ENCODE measurements at places on chromosomes 4 and X.

DNA sequence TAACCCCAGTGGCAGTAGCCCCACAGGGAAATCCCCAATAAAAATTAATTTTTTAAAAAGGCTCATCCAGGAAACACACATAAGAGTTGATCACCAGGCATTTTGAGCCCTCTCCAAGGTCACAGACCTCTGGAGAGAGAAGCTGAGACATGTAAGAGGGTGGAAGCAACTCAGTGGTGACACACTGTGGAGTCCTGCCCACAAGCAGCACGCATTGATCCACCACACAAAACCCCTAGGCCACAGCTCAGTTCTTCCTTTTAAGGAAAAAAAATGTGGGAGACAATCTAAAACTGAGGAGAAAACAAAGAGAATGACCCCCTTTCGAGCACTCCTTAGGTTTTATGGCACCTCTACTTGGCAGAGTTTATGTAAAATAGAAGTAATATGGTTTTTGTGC, 71.7 kb upstream of the S100G start:
- DNase-seq = no peak

DNA sequence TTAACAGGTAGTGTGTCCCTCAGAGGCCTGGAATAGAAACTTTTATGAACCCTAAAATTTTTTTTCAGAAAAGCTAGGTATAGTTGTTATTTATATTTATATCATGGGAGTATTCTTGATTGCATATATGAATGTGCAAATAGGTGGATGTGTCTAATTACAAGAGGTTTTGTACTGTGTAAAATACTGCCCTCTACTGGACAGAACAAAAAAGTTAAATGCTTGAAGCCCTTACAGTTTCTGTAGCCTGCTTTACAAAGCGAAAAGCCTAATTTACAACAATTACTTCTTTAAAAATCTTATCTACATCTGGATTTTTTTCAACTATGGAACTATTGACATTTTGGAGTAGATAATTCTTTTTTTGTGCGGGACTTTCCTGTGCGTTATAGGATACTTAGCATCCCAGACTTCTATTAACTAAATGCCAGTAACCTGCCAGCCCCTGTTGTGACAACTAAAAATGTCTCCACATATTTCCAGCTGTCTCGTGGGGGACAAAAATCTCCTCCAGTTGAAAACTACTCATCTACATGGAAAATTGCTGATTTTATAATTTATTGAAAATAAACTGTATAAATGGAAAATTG, 35.1 kb downstream of the ENPEP start:
- DNase-seq = peak; percentile 67

DNA sequence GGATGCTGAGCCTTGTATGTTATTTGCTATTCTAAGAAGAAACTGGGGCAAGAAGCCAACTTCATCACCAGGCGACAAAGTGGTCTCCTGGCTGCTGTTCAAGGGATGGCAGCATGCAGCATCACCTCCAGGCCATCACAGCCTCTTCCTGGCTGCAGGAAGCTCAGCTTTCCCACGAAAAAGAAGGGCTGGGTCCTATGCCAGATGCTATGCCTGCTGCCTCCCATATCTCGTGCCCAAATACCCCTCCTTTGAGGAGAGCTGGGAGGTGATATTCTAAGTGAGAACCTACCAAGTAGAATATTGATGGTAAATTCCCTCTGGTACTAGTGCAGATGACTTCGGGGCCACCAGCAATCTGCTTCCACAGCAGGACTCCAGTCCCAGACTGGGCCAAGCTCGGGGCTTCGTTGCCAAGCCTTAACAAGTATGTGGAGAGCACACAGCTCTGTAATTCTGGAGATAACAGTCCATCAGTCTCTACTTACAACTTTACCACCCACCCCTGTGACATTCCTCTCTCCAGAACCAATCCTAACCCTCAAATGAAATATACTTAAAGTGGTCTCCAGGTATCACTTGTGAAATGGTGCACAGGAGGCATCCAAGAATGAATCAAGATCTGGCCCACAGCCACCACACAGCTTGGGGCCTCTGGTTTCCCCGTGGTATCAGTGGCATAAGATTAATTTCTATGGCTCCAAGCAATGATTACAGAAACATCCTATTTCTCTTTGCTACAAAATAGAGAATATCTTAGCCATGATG, 149.3 kb downstream of the PALLD start:
- DNase-seq = no peak

- no peak for DNase-seq
These were observed 317.0 kb upstream of the CXXC4 start for GRCh38 chr4:104811727-104812126.

- no peak for DNase-seq
These were observed 186.2 kb downstream of the KIT start for GRCh38 chr4:54843946-54844345.

- no peak for DNase-seq
These were observed 12.5 kb upstream of the OSTC start for GRCh38 chr4:108637856-108638255.

DNA sequence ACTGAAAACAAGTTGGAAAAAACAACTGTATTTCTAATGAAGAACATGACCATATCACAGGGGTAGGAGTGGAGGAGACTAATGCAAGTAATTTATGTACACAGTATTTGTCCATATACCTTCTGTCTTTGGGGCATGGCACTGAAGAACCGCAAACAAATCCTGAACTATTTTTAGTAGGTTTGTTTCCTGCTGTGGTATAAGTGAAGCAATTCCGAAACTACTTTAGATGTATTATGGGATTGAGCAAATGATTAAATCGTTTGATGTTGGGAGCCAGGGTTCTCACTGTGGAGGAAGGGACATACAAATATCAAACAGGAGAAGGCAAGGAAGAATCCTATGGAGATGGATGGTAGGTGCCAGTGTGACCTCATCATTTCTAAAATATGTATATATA, 18.9 kb upstream of the SH3KBP1 start:
- DNase-seq = no peak

- no peak for DNase-seq
These were observed 349.9 kb downstream of the BMPR1B start for GRCh38 chr4:95107635-95108034.

GRCh38 chrX:87391742-87392141, 125.9 kb upstream of the KLHL4 start:
- DNase-seq = no peak

DNA sequence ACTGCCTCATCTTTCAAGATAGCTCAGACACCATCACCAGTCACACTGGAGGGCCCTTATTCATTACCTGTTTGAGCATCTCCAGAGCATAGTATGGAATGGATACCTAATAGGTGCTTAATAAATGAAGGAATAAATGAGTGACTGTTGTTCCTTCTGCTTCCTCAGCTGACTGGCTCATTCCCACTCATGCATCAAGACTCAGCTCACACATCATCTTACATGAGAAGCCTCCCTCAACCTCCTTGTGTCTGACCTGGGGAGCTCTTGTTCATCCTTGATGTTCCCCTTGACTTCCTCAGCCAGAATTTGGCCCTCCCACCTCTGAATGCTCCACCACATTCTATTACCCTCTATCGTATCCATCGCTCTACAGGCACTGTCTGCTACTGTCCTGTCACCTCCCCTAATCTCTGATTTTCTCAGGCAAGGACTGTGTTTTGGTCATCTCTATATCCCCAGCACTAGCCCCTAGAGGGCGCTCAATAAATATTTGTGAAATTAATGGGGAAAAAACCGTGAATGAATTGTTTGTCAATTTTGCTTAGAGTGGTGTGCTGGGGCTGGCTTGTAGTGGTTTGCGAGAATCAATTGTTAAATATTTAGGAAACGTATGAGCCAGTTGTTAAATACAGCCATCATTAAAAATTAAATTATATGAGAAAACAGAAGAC, 88.3 kb downstream of the NHSL2 start:
- DNase-seq = peak; percentile 12

- DNase-seq = no peak
These were observed 21.1 kb downstream of the RNF4 start for GRCh38 chr4:2489841-2490552.

- no peak for DNase-seq
These were observed 122.6 kb upstream of the ZC4H2 start for GRCh38 chrX:65098851-65099250.

DNA sequence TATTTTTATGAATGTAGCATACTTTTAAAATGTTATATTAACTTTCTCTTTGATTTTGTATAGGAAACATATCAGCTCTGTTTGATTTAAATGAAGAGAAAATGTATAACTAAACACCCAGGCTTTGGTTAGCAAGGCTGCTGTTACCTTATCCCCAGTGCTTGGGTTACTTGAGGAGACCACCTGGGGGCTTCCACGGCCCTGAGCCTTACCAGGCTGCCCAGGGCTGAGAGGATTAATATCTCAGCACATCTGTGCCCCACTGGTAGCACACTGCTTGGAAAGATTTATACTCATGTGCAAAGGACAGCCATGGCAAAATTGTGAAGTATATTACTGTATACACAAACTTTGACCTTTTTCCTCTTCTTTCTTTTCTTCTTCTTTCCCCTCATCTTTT, 752.9 kb downstream of the RAPGEF2 start:
- no peak for DNase-seq

DNA sequence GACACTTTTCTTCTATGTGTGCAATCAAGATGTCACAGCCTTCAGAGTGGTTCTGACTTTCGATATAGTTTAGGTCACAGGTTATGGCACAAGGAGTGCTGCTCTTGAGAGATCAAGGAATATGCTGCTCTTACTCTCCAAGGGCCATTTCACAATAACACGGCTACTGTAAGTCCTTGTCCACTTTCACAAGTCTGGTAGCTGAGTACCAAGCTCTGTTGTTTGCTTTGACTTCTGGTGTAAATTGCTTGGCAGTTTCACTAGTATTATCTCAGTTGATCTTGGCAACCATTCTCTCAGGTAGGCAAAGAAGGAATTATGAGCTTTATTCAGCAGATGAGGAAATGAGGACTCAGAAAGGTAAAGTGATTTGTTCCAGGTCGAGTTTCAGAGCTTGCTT, 35.4 kb upstream of the SPANXB1 start:
- DNase-seq = no peak

- DNase-seq = no peak
These were observed 935.7 kb downstream of the RAPGEF2 start for GRCh38 chr4:160038615-160039014.

DNA sequence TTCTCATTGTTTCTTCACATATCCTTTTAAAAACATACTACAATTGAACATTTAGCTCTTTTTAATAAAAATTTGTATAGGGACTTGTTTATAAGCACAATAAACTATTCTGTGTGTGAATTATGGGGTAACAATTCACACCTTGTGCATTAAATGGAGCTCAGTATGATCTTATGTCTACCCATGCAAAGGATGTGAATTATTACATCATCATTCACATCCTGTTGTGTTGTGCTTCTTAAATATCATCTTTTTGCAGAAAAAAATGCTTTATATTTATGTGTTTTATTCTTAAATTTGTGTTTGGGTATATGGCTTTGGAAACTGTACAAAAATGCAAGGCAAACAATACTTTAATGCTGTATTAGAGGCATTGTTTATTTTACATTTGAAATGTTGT, 96.7 kb upstream of the PABPC4L start:
- DNase-seq = no peak

- no peak for DNase-seq
These were observed 182.6 kb downstream of the ATOH1 start for GRCh38 chr4:94011190-94011589.

GRCh38 chrX:78024349-78025059, 55.1 kb upstream of the PGAM4 start:
- DNase-seq = peak; percentile 12

DNA sequence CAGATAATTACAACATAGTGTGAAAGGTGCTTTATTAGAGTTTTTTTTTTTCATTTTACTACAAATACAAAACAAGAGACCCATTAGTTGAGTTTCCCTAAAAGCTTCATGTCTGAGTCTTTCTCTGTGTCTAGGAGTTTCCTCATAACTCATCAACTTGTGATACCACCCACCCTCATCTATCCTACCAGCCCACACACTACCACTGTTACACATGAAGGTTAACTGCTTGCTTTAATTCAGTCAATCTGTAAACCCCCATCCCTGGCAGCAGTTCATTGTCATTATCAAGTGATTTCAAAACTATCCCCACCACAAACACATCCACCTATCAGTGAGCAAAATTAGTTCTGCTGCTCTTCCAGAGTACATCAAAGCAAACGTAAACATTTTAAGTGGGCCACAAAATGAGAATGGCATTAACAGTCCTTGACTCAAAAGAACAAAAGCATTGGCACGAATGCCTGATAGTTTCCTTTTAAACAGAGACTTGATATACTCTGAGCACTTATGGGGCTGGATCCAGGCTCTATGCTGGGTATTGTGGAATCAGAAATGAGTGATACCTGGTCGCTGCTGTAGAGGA, 331.6 kb upstream of the FAM241A start:
- DNase-seq = no peak

GRCh38 chr4:104575278-104575677, 80.6 kb upstream of the CXXC4 start:
- DNase-seq = no peak

DNA sequence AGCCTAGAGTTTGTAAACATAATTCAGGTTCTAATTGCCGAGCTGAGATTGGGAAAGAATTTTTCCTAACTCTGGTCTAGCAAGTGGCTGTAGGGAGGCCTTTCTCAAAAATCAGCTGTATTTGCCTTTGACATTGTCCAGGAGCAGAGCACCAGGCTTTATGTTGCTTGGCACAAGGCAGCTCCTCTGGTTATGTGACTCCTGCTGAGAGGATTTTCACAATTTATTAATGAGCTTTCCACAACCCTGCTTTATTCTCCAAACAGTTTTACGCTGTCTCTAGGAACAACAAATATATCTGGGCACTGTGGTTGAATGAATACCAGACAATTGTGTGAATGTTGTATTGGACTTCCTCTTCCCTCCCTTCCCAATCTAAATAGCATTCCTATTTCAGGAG, 14.9 kb downstream of the LSM6 start:
- DNase-seq = no peak

DNA sequence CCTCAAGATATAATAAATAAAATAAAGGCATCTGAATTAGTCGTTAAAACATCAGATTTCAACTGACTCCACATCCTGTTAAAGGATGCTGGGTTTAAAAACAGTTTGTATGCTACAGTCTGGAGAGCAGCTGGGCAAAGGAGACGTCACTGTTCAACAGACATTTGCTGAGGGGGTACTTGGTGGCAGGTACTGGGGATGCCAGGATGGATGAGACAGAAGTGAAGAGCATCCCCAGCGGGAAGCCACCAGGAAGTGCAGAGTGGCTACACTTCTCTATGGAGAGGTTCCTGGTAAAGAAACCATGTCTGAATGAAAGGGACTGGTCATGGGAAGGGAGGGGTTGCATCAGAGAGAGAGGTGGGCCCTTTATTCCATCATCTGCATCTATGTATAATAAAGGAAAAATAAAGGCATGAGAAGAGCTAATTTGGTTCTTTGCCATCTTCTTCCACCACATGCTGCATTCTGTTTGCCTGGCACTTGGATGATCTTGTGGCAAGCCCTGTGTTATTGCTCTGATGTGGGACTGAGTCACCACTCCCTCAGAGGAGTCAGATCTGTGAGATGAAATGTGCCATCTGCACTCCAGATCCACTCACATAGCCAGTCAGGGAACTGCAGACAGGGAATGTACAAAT, 145.0 kb downstream of the SOWAHB start:
- DNase-seq = no peak

- DNase-seq = no peak
These were observed 46.0 kb downstream of the HADH start for GRCh38 chr4:108035691-108036090.

GRCh38 chr4:87498446-87498900, 30.7 kb downstream of the SPARCL1 start:
- no peak for DNase-seq
